ENCODE measurements at places on chromosomes 7 and 10.

DNA sequence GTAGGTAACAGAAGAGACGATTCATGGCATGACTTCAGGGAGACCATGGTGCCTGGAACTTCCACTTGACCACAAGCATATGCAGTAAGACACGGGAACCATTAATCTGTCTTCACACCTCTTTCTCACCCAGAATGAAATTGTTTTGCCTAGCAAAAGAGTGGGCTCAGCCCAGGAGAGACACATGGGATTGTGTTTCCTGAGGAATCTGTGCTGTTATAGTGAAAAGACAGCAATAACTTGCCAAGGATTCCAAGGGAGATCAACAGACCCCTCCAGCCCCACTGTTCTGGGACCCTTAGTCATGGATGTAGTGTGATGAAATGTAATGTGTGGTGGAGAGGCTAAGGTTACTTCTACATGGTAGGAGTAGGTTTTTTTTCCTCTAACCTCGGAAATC lies 192.5 kb upstream of the NPVF start:
- DNase-seq = no peak

DNA sequence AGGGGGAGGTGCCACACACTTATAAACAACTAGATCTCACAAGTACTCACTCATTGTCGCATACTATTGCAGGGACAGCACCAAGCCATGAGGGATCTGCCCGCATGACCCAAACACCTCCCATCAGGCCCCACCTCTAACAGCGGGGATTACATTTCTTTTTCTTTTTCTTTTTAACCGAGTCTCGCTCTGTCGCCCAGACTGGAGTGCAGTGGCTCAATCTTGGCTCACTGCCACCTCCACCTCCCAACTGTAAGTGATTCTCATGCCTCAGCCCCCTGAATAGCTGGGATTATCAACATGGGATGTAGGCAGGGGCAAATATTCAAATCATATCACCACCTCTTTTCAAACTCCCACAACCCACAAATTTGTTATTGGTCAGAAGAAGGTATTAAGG lies 76.7 kb downstream of the SKAP2 start:
- no peak for DNase-seq

- DNase-seq = no peak
Observed at GRCh38 chr7:44196450-44196872, 4.3 kb upstream of the YKT6 start.

DNA sequence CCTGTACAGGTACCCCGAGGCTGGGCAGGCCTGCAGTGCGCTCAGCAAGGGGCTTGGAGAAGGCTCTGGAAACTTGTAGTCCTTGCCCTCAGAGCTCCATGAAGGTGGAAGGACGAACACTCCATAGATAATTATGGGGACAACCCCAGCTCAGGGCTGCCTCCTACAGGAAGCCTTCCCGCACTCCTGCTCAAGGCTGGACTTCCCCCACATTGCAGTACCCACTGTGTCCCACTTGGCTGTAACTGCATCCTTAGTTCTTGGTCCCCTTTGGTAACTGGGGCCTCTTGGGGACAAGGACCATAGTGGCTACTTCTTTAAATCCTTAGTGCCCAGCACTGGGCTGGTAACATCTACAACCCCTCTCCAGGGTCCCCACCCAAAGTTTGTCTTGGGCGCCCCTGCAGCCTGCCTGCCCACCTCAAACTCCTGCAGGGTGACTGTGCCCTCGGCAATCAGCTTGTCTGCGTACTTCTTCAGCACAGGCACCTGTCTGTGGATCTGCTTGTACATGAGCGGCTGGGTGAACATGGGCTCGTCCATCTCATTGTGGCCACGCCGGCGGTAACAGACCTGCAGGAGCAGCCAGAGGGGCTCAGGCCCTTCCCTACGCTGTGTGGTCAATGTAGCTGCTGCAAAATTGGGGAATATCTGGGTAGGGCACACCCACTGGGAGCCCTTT lies 17.1 kb downstream of the OGDHL start:
- DNase-seq = no peak

- no peak for DNase-seq
Observed at GRCh38 chr7:49635800-49636199, 137.6 kb upstream of the VWC2 start.

GRCh38 chr7:40674316-40674715 lies 539.5 kb downstream of the SUGCT start:
- no peak for DNase-seq

DNA sequence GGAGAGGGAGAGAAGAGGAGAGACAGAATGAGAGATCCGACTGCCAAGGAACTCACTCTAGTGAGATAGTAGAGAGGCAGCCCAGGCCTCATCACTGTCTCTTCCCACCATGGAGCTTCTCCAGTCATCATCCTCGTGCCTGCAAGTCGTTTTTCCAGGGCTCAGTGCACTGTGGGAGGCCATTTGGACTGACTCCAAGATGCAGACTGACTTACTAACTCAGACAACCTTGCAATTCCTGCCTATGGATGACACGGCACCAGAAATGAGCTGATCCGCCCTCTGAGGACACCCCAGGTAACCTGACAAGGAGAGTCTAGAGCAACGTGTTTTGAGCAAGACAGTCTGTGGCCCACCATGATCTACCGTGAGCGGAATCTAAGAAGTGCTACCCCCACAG lies 154.9 kb downstream of the GLI3 start:
- no peak for DNase-seq

DNA sequence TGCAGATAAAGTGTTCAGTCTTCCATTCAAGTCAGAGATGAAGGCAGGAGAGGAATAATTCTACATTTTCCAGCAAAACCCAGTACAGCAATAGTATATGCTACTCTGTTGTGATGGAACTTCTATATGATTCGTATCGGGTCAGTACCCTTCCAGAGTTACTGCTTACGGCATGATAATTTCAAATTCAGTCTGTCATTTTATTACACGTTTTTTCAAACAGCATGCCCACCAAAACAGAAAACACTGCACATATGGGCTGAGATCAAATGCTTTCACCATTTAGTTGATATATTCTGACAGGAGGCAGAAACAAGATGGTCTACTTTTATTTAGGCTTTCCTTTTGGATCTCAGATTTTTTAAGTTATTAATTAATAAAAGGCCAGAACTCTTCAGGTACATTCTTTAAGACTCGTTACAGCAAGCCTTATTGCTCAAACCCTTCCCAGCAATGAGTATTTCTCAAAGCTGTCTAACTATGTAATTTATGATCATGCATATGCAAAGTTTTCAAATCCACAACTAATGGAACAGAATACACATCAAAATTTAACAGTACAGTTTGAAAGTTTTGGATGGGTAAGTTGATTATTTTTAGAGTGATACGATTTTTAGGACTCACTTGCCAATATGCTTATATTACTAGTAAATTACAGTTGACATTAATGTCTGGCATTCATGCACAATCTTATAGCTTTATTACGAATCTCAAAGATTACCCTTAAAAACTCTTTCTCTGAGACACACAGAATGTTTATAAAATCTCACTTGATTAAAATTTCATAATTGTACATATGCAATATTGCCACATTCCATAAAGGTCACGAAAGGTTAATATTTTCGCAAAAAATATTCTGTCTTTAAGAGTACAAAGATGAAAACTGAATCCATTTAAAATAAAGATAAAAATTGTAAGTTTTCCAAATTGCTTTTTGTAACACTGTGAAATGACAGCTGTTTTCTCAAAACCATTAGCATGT lies 91.0 kb downstream of the ANK3 start:
- no peak for DNase-seq

DNA sequence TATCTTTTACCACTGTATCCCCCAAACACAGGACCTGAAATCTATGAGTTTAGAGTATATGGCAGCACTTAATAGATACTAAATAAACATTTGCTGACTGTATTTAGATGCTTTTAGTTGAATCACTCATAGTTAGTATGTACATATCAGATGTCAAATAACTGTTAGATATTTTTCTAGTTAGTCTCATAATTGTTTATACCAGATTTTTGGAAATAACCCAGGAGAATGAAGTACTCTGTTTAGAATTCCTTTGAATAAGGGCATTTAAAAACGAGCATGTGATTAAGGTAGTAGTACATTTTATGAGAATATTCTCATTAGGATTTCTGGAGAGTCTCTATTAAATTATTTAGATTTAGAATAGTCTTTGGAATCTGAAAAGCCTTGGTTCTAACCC lies 22.3 kb upstream of the ZEB1 start:
- DNase-seq = no peak

- DNase-seq = no peak
Observed at GRCh38 chr10:70462349-70462984, 16.1 kb upstream of the PALD1 start.

DNA sequence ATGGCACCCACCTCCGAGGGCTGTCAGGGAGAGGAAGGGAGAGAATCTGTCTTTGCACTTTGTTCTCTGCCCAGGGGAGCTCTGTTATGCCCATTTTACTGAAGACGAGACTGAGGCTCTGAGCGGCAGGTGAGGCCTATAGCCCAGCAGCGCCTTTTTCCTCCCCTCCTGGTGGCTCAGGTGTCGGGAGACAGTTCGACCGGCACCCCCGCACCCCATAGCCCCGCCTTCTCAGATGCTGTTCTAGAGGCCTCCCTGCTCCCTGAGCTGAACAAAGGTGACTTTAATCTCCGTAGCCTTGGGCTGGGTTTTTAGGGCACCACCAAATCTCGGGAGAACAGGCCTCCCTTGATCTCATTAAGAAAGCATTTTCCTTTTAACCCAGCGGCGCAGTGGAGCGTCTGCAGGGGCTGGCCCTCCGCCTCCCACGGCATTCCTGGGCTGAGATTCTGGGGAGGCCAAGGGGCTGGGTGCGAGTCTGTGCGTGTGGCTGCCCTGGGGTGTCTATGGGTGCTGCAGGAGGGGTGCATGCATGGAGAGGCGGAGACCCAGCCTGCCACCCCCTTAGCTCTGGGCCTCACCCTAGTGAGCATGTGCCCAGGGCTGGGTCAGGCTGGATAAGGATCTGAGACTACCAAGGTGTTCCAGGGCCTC lies 3.3 kb downstream of the LFNG start:
- DNase-seq = no peak
